ENCODE measurements at places on chromosomes 4 and X. TPM values are rescaled to one million over a fixed set of nuclear protein-coding genes. Genes with fewer than 3 reads are reported as not detected.

The TLR7 gene
- 50.2 TPM for polyA plus RNA-seq

The MYL5 gene
- polyA plus RNA-seq = 12.3 TPM

The HSD17B13 gene
- not detected for polyA plus RNA-seq

The PHEX gene
- polyA plus RNA-seq = 0.20 TPM

The TMSB15B gene
- polyA plus RNA-seq = 17.8 TPM

The DKK2 gene
- not detected for polyA plus RNA-seq

The RAB40AL gene
- polyA plus RNA-seq = not detected

The SOX3 gene
- not detected for polyA plus RNA-seq

The SPOCK3 gene
- not detected for polyA plus RNA-seq

The FAM184B gene
- polyA plus RNA-seq = not detected

The DYNLT3 gene
- 24.3 TPM for polyA plus RNA-seq

The TXK gene
- 0.33 TPM for polyA plus RNA-seq

The SGCB gene
- 4.5 TPM for polyA plus RNA-seq

The F11 gene
- not detected for polyA plus RNA-seq

The PLXNB3 gene
- not detected for polyA plus RNA-seq

The INTU gene
- polyA plus RNA-seq = not detected

The CXCL11 gene
- polyA plus RNA-seq = not detected

The DTHD1 gene
- polyA plus RNA-seq = not detected

The PAGE5 gene
- not detected for polyA plus RNA-seq

The DMD gene
- polyA plus RNA-seq = 1.5 TPM

The MGAT4D gene
- not detected for polyA plus RNA-seq

The MAGEA11 gene
- polyA plus RNA-seq = not detected

The ARHGAP6 gene
- 0.09 TPM for polyA plus RNA-seq

The SPANXB1 gene
- not detected for polyA plus RNA-seq

The MAEA gene
- 53.4 TPM for polyA plus RNA-seq

The REELD1 gene
- polyA plus RNA-seq = not detected

The CLTRN gene
- 0.44 TPM for polyA plus RNA-seq

The NSUN7 gene
- 3.2 TPM for polyA plus RNA-seq

The CENPI gene
- not detected for polyA plus RNA-seq

The CDX4 gene
- polyA plus RNA-seq = not detected

The AWAT2 gene
- not detected for polyA plus RNA-seq

The MAGED4 gene
- polyA plus RNA-seq = 0.10 TPM

The GPR34 gene
- 0.39 TPM for polyA plus RNA-seq

The NHS gene
- polyA plus RNA-seq = not detected

The MAGEA12 gene
- not detected for polyA plus RNA-seq

The HPGDS gene
- not detected for polyA plus RNA-seq

The TREX2 gene
- polyA plus RNA-seq = not detected

The HSPA4L gene
- polyA plus RNA-seq = 0.05 TPM

The PHOX2B gene
- not detected for polyA plus RNA-seq

The HS3ST1 gene
- polyA plus RNA-seq = 5.8 TPM

The MSANTD1 gene
- not detected for polyA plus RNA-seq

The NELFA gene
- 21.8 TPM for polyA plus RNA-seq

The ZNF674 gene
- 0.69 TPM for polyA plus RNA-seq

The FRG2 gene
- polyA plus RNA-seq = not detected

The GPRIN3 gene
- not detected for polyA plus RNA-seq

The HTN3 gene
- not detected for polyA plus RNA-seq

The DDIT4L gene
- polyA plus RNA-seq = 0.13 TPM

The GAB1 gene
- 9.4 TPM for polyA plus RNA-seq

The NEIL3 gene
- not detected for polyA plus RNA-seq

The ADH1B gene
- not detected for polyA plus RNA-seq

The BCLAF3 gene
- polyA plus RNA-seq = 3.2 TPM

The SSX3 gene
- not detected for polyA plus RNA-seq

The FGF13 gene
- polyA plus RNA-seq = not detected

The PGAM4 gene
- not detected for polyA plus RNA-seq

The REPS2 gene
- polyA plus RNA-seq = not detected

Data from naive B cell (primary cell).